ENCODE measurements at places on chromosomes 1 and 21.

- no peak for DNase-seq
Measured at GRCh38 chr1:91900562-91900961, 14.6 kb upstream of the TGFBR3 start.

GRCh38 chr1:247077876-247078257 is 744 bp downstream of the ZNF670 start:
- DNase-seq = no peak

DNA sequence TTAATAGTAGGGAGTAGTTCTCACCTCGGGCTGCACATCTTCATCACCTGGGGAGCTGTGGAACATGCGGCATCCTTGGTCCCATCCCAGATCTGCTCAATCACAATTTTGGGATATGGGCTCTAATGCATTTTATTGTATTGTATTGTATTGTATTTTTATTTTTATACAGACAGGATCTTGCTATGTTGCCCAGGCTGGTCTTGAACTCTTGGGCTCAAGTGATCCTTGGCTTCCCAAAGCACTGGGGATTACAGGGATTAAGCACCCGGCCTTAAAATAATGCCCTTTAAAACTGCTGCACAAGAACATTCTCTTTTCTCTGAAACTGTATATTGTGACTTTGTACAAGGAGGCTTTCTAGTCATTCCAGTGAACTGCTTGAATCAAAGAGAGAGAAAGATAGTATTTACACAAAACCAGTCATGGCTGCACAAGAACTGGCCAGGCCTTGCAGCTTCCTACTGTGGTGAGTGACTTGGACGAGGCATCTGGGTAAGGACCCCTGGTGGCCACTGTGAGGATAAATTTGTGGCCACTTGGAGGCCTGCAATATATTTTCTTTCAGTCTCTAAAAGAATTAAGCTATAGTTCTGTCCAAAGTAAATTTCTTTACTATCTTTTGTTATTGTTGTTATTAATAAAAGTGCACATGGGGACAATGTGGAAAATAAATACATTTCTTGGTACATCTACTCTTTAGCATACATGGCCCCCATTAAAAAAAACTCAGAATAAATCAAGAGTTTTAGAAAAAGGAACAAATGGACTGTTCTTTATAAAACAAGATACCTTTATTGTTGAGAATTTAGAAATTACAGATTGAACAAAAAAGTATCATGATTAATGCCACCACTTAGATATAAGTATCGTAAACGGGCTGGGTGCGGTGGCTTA is 48.0 kb downstream of the TBCE start:
- DNase-seq = peak; percentile 19

DNA sequence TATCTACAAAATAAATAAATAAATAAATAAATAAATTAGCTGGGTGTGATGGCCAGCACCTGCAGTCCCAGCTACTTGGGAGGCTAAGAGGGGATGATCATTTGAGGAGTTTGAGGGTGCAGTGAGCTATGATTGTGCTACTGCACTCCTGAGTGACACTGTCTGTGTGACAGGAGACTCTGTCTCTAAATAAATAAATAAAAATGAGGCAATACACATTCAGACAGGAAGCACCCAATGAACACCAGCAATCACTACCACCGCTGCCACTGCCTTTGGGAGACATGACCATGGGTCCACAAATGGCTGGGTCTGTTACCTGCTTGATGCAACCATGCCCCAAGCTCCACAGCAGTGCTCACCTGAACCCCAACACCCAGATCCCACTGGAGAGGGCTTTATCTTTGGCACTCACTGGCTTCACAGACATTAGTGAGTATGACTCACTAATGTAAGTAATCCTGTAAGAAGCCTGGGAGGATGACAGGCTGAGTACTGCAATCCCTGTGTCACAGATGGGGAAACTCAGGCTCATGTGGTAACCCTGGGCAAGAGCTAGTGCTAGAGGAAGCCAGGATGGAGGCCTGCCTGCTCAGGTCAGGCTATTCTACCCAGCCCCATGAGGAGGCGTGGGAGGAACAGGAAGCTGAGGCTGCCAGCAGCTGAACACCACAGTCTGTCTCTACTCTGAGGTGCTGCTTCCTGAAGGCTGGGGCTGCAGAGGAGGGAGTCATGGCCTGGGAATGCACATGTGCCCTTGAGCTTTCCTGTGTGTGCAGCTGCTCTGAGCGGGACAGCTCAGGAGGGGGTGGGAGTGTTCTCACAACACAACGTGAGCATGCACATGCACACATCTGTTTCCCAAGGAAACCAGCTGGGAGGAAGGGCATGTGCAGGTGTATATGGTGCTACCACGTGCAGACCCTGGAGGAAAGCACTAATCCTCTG is 43.0 kb downstream of the SLC9A1 start:
- DNase-seq = peak; percentile 52

- no peak for DNase-seq
Measured at GRCh38 chr1:93587354-93587753, 94.3 kb downstream of the BCAR3 start.

DNA sequence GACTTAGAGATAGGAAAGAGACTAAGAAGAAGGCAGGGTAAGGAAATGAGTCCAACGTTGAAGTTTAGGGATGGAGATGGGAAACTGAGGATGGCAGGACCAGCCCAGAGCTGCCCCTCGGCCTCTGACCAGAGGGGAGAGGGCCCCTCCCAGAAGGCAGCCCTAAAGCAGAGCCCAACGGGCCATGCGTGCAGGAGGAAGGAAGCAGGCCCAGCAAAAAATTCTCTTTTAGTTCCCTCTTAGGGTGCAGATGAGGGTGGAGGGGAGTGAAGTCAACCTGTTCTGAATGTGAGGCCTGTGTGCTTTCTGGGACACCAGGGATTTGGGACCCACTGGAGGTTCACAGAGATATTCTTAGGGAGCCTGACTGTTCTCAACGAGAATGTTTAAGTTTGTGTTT is 225.4 kb downstream of the RHOU start:
- DNase-seq = no peak
